Occipital lobe (tissue), 3 donors: ENCODE measurements at places on chromosomes 7 and 10. TPM values are rescaled to one million over a fixed set of nuclear protein-coding genes. Genes with fewer than 3 reads are reported as not detected.

DNA sequence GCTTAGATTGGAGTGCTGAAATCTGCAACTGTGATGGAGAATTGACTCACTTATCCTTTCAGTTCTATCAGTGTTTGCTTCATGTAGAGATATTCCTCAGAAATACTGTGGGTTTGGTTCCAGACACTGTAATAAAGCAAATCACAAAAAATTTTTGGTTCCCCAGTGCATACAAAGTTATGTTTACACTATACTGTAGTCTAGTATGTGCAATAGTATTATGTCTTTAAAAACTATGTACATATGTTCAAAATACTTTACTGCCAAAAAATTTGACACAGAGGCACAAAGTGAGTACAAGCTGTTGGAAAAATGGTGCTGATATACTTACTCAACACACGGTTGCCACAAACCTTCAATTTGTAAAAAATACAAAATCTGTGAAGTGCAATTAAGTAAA, 112.5 kb downstream of the EPC1 start:
- no peak for DNase-seq

- DNase-seq, result no peak
These were observed 22.4 kb upstream of the DMTF1 start for GRCh38 chr7:87129848-87130247.

- DNase-seq, result no peak
These were observed 85.4 kb upstream of the SLC13A1 start for GRCh38 chr7:123285076-123285700.

Gene LIPJ
- total RNA-seq, result 3.4 TPM

- no peak for DNase-seq
These were observed 976.6 kb upstream of the SORCS1 start for GRCh38 chr10:108141064-108141463.

DNA sequence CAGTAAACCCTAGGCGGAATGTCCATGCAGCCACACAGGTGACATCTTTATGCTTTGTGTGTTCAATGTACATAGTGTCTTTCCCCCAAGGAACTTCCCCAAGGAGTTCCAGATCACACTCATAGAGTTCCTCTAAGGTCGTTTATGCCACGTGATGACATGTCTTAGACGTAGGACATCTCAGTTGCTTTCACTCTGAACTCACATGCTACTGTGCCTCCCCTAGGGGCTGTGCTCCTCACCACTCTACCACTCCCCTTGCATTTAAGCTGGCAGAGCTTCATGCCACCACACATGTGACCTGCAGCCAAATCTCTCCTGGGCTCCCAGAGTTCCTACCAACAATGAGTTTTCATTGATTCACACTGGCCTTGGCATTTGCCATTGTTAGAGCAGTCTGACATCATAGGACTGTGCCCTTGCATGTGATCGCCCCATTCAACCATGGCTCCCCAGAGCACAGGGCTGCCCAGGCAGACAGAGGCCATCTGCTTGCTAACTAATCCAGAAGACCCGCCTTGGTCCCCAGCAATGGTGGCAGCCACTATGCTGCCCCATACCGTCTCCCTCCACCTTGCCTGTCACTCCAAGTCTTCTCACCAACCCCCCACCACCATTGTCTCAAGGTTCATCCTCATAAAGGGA, 95.3 kb upstream of the MACROH2A2 start:
- no peak for DNase-seq
